ENCODE measurements at places on chromosomes 11 and 22.

DNA sequence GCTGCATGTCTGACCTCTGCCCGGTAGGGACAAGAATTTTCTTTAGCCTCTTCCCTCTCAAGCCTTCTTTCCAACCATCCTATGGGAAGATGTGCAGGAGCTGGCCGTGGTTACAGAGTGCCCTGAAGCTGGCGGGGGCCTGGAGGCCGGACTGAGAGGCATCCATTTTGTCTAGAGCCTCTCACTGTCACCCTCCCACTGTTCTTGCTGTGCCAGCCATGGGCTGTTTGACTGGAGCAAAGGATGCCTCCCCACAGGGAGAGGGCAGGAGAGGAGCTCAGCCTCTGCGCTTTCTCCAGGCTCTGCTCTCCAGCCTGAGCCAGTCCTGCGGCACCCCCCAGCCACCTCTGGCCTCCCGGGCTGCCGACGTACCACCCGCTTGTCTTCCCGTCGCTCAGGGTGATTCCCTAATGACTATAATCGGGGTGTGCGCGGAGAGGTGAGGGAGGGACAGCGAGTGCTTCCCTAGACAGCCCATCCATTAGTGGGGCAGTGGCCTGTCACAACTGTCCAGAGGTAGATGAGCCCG is 123.8 kb downstream of the NECTIN1 start:
- no peak for DNase-seq

GRCh38 chr11:58685973-58686722 is 45.6 kb downstream of the GLYAT start:
- DNase-seq: no peak

DNA sequence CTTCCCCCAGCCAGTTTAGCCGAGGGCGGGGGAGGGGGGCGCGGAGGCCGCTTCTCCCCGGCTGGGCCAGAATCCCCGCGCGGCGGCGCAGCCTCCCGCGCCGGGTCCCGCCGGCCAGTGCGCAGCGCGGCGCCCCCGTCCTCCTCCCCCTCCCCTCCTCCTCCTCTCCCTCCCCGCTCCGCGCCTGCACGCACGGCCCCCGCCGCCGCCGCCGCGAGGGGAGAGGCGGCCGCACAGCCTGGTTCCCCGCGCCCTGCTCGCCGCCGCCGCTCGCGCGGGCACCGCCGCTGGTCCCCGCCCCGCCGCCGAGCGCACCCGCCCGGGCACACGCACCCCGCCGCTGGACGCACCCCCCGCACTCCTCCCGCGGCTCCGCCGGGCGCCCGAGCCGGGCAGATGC is at the start of gene FLRT1:
FLRT1 (plus strand) TSS at position 356 of the 400 bp plus-strand sequence. CDS start 80,337 bp downstream, outside the sequence.
- DNase-seq: no peak

DNA sequence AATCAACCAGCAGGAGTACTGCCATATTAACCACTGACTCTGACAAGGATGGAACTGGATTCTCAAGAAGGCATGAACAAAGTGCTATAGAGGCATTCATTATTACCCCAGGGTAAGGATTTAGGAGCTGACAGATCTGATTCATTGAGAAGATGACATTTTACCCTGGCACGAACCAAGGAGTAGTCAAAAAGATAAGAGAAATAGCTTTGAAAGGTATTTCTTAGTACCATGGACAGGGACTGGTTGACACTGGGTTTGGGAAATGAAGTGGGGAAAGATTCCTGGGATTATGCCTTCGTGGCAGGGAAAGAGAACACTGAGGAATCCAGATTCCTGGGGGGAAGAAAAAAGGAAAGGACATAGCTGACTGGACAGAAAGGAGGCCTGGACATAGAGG is 5.1 kb upstream of the SAAL1 start:
- no peak for DNase-seq

- DNase-seq: no peak
These were observed 138.0 kb downstream of the TRPC6 start for GRCh38 chr11:101445761-101446160.

- DNase-seq: no peak
These were observed 269.9 kb downstream of the TBC1D22A start for GRCh38 chr22:47032091-47032943.

DNA sequence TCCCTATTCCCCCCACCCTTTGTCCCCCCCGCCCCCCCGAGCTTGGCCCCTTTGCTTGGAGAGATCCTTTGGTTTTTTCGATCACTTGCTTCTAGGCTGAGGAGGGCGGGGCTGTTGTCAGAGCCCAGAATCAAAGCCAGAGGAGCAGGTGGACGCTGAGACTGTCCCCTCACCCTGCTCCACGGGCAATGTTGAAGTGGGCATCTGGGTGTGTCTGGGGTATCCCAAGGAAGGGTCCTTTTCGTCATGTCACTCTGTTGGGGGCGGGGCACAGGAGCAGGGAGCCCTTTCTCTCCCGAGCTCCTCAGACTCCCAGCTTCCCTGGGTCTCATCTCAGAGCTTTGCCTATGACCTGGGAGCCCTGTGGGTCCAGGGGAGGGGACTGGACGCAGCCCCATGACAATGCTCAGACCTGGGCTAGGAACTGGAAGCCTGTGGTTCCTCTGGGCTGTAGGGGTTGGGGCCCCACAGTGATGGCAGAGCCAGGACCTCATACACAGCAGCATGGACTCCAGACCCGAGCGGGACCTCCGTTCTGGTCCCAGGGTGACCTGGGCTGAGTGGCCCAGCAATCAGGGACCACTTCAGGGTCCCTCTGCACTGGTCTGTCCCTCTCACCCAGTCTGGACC is 2.9 kb upstream of the APOBEC3A start:
- no peak for DNase-seq

GRCh38 chr11:134362192-134362901 is 30.6 kb downstream of the GLB1L2 start:
- DNase-seq: no peak

GRCh38 chr11:3056296-3057068 is 741 bp downstream of the CARS1 start:
- peak; percentile 22 for DNase-seq

- no peak for DNase-seq
These were observed 27.7 kb downstream of the LRP4 start for GRCh38 chr11:46890665-46891064.

- no peak for DNase-seq
These were observed 6.0 kb upstream of the ACR start for GRCh38 chr22:50731811-50732624.

DNA sequence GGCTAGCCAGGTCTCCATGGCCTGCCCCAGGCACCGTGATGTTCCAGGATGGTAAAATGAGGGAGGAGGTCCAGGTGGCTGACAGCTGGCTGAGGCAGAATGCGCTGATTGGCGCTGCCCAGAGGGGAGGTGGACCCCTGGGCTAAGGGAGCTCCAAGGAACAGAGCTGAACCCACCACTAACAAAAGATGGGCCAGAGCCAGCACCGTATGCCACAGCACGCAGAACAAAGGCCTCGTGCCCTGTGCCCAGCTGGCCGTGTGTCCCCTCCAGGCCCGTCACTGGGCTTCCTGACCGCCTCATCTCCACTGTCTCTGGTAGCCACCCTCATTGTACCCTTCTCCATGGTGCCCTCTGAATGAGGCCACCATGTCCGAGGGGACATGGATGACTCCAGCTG is 19.6 kb upstream of the PRODH start:
- no peak for DNase-seq

DNA sequence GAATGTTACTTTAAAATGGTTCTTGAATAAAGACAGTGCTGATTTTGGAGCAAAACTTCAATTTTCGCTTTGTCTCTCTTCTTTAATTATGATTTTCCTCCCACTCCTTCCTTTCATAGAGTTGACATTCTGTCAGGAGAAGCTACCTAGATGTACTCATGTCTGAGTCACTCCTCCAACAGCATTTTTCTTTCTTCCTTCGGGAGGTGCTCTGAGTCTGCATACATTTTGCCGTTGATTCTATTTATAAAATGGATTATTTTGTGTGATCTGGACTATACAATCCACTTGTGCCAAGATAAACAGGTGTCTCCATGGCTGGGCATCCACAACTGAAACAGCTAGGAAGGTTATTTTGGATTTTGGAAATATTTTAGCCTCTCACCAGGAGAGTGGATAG is 588.3 kb upstream of the ANO5 start:
- no peak for DNase-seq

DNA sequence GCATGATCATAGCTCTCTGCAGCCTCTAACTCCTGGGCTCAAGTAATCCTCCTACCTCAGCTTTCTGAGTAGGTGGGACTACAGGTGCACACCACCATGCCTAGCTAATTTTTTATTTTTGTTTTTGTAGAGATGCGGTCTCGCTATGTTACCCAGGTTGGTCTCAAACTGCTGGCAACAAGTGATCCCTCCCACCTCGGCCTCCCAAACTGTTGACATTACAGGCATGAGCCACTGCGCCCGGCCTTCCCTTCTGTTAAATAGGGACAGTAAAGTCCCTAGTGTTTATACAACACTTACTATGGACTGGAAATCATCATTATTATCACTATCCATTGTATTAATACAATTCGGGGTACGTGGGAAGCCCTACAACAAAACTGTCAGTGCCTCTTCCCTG is 12.6 kb downstream of the SELENOM start:
- DNase-seq: no peak

GRCh38 chr11:14611939-14612338 is 31.7 kb upstream of the PDE3B start:
- DNase-seq: no peak

GRCh38 chr11:59801981-59802638 is 8.5 kb downstream of the MRPL16 start:
- no peak for DNase-seq

GRCh38 chr11:10597877-10598351 is 29.4 kb upstream of the LYVE1 start:
- DNase-seq: no peak

- DNase-seq: no peak
These were observed 84.9 kb upstream of the NARS2 start for GRCh38 chr11:78659326-78660270.

DNA sequence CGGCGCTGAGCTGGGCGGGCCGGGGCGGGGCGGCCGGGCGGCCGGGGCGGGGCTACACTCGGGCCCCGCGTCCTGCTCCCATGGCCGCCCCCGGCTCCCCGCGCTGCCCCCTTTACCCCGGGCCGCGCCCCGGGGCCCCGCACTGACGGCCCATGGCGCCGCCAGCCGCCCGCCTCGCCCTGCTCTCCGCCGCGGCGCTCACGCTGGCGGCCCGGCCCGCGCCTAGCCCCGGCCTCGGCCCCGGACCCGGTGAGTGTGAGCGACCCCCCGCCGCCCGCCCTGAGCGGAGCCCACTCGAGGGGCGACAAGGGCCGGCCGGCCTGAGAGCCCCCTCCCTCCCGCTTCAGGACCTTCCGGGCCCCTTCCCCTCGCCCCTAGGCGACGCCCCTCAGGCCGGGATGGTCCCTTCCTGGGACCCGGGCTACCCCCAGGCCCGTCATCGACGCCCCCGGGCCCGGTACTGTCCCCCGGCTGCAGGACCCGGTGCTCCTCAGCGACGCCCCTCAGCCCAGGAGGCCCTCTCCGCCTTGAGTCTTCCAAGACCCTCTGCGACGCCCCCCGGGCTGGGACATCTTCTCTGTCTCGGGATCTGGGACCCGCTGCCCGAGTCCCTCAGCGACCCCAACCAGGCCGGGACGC is at the start of gene KREMEN1:
KREMEN1 (plus strand) TSS at position 57 of the 639 bp plus-strand sequence; CDS start at position 153, 96 bp downstream.
- no peak for DNase-seq

DNA sequence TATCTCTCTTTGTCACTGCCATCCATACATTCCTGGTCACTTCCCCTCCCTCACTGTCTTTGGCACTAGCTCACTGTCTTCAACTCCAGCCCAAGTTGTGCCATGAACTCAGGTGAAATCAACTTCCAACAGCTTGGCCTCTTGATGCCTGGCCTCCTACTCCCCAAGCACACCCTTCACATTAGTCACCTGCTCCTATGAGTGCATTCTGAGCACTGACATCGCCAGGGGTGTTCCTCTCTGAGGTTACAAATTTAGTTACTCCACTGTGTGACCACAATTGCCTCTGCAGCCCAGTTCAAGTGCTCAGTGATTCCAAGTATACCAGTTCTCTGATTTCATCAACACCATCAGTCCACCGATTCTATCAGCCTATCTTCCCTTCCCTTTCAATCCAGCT is 10.8 kb downstream of the DRD2 start:
- no peak for DNase-seq

DNA sequence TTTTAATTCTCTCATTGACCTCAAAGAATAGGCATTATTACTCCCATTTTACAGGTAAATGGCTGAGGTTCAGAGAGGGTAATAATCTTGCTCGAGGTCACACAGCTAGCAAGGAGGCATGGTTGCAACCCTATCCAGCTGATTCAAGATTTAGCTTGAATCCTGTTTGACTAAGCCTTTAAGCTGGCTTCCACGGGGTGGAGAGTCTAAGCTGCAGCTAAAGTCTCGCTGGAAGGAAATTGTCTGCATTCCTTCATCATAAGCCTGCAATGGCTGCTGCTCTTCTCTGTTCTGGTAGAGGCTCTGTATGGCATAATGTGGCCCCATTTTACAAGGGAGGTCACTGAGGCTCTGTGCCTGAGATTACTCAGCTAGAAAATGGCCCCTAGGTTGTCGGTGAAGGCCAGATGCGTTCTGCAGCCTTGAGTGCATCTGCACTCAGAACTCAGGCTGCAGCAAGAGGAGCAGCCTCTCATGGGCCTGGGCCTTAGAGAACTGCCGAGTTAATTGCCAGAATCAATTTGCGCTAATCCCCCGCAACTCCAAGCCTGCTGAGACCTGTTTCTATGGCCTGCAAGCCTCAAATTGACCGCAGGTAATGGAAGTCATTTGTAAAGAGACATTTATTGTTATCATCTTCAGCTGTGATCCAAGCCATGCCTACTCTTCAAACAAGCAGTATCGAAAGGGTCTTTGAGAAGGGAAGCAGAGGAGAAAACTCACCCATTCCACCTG is 44.1 kb upstream of the SEZ6L start:
- peak; percentile 23 for DNase-seq

DNA sequence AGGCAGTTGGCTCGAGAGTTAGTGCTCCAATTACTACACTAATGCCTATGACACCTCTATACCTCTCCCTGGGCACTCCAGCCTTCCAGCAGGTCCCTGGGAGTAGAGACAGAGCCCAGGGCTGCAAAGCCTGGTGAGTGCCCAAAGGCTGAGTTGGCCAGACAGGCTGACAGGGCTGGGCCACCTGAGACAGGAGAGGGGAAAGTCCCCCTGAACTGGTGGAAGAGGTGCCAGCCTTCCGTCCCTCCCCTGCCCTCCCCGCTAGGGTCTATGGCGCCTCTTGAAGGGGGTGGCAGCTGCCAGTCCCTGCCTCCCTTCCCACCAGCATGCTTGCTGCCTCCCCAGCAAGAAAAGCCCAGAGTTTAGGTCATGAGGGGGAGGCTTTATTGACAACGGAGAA is 3.0 kb downstream of the KCNJ11 start:
- no peak for DNase-seq

- DNase-seq: no peak
These were observed 173.3 kb downstream of the CADM1 start for GRCh38 chr11:115330684-115331482.

- no peak for DNase-seq
These were observed 259.9 kb upstream of the CTSC start for GRCh38 chr11:88597387-88597786.

DNA sequence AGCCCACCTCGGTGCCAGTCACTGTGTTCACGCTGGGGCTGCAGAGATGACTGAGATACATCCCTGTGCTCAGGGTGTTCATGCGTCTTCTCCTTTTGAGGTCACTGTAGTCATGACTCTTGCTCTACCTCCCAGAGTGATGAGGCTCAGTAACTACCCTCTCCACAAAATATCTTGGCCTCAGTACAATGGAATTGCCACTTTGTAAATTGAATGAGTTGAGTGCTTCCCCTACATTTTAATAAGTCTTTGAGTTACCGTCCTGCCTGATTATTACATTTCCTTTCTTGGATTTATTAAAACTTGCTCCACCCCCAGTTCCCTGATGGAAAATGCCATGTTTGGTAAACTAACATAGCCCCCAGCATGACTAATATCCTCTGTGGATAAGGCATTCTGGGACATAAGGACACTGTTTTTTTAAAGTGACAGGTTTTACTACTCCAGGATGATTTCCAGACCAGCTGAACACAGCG is 15.9 kb downstream of the PRSS23 start:
- DNase-seq: no peak

Measured in NCI-H2081 (cell line).